ENCODE measurements at places on chromosomes 1 and 21.
A peak's percentile ranks its signal among the peaks of the same experiment; 100 is the strongest.

DNA sequence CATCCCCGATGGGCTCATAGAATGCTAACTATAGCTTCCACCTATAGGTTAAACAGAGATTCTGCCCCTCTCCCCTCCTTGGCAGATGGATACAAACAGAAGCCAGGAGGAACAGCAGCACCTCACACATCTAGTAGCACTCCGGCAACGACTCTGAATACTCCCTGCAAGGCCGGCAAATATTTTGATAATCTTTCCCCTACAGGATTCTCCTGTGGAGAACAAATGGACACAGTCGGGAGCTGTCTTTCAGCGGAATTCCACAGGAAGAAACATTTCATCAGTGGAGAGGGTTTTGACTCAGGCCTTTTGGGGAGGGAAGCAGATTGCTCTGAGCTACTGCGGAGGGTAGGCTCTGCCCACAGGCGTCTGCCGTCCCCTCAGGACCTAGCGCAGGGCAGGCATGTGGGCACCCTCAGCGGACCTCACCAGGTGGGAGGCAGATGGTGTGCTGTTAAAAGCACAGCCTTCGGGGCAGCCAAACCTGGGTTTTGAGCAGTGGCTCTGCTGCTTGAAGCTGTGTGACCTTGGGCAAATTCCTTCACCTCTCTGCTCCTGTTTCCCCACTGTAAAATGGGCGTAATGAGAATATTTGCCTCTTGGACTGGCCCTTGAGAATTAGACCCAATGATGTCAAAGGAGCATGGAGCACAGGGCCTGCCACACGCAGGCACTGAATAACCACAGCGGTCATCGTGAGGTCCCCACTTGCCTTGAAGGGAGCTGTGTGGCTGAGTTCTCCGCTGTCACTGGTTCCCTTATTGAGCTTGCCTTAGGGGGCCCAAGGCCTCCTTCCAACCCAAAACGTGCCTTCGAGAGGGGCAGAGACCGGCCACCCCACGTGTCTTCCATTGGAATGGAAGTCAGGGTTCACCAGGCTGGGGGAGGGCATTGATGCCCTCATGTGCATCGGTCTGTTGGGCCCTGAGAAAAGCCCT, 19.2 kb upstream of the BCAR3 start:
- DNase-seq: no peak

DNA sequence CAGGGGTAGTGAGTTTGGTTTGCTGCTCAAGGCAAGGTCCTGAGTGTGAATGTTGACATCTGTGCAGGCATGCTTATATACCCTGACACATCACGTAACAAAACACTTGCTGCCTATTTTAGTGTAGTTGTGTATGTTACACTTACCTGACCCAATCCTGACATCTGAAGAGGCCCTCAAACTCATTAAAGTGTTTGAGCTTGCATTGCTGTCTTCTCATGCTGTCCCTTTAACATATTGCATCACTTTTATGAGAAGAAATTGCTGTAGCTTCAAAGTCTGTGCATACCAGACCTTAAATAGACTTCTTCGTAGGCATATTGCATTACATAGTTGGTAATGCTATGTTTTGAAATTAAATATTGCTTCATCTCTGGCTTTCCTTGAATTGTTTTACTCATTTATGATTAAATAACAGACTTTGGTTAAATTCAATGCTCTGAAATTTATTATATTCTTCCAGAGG, at the start of gene KRTAP19-3:
TSS of gene KRTAP19-3 (minus strand) at position 51 of the 466 bp plus-strand sequence. CDS start 56 bp downstream, outside the sequence.
- DNase-seq: no peak

DNA sequence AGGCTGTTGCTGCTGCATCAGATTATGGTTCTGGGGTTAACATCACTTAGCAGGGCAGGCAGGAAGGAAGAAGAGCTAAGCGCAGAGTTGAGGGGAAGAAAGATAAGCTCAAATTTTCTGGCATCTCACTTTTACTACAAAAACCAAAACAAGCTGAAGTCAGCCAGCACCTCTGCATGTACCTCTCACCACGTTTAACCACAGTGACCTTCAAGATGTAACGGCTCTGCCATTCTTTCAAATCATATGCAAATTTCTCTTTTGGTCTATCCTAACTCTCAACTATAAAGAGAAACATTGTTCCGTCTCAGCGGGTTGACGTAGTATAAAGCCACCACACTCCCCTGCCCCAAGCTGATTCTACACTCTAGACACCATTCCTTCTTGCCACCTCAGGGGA, 154.4 kb downstream of the OMA1 start:
- no peak for DNase-seq

- DNase-seq: no peak
Measured at GRCh38 chr1:75861831-75862230, 65.1 kb downstream of the MSH4 start.

DNA sequence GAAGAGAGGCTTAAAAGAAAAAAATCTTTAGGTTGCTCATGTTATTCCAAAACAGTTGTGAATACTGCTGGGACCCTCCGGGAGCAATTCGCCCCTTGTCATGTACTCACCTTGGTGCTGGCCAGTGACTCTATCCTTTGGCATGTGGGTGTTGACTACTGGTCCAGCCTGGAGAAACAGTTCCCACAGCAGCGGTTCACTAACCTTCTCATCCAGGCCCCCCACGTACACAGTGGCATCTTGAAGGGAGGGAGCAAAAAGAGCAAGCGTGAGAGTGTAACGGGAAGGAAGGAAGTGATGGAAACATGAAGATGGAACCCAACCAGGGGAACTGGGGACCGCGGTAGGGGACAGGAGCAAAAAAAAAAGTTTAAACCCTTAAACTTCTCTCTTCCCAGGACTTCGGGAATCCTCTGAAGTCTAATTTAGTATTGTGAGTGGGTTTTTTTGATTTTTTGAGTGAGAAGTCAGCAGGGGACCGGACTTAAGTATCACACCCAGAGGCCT, 494 bp downstream of the SF3B4 start:
- DNase-seq: no peak

GRCh38 chr1:70256664-70257063, 35.5 kb downstream of the SRSF11 start:
- no peak for DNase-seq

DNA sequence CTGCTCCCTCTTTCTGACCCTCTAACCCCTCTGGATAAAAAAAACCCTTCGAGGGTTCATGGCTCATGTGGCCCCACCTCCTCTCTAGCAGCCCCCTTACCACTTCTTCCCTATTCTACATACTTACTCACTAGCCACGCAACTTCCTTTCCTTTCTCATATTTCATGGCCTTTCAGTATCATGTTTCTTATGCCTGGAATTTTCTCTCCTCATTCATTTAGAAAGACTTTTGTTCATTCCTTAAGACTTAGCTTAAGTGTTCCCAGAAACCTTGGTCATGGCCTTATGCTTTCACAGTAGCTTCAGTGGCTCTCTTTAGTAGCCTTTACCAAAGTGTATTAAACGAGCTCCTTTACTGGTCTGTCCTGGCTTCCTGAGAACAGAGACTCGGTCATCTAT, 6.1 kb downstream of the ACP6 start:
- no peak for DNase-seq

GRCh38 chr1:159113596-159114433, 37.2 kb upstream of the AIM2 start:
- DNase-seq: no peak

GRCh38 chr1:29698626-29699025, 462.3 kb downstream of the PTPRU start:
- DNase-seq: no peak

DNA sequence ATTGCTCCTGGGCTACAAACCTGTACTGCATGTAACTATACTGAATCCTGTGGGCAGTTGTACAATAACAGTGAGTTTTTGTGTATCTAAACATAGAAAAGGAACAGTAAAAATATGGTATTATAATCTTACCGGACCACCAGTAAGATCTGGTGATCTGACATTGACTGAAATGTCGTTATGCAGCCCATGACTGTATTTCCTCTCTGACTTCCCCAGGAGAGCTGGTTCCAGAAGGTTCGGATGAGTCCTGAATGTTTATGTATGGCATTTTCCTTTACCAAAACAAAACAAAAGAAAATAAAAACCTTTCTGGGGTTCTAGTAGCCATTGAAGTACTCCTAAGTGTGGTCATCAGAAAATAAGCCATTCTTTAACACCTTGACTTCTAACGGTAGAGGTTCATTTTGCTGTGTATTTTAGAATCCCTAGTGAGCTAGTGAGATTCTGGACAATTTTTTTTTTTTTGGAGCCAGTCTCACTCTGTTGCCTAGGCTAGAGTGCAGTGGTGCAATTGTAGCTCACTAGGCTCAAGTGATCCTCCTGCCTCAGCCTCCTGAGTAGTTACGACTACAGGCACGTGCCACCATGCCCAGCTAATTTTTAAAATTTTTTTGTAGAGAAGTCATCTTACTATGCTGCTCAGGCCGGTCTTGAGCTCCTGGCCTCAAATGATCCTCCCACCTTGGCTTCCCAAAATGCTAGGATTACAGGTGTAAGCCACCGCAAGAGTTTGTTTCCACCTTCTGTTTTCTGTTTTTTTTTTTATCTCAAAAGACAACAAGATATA, 27.7 kb downstream of the UBE4B start:
- DNase-seq: no peak

DNA sequence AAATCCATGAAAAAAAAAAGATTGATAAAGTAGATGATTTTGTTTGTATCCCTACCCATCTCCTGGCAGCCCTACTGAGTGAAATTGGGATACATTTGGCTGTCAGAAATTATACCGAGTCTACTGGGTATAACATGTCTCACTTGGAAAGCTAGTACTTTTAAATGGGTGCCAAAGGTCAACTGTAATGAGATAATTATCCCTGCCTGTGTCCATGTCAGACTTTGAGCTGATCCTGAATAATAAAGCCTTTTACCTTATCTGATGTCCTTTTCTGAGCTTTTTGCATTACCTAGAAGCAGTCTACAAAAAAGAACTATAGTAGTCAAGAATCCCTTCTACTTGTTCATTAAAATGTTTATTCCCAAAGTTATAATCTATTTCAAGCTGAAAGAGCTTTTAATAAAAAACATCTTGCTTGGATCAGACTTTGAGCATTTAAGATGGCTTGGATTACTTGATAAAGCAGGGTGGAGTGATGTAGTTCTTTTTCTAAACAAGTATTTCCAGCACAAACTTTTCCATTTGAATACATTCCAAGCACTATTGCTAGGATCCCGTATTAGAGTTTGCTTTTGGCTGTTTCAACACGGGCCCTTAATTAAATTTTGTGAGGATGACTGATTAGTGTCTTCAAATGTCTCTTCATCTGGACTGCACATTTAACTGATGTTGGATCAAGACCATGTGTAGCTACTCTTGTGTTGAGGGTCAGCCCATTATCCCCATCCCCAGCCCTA, 69.2 kb downstream of the DTL start:
- no peak for DNase-seq

DNA sequence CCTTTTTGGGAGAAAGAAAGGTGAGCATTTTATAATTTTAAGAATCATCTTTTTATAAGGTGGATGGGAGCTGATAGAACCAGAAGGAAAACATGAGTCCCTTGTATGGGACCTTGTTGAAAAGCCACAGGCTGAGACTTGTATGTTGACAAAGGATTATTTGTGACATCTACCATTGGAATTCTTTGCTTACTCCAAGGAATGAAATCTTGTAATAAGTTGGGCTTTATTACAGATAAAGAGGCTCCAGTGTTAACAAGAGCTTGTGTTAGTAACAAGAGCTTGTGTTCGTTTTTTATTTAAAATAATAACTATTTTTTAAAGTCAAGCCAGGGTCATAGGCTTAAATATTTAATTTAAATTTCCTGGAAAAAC, 201.1 kb upstream of the CHRM3 start:
- DNase-seq: no peak

GRCh38 chr1:41428738-41429640, 55.5 kb downstream of the EDN2 start:
- no peak for DNase-seq

DNA sequence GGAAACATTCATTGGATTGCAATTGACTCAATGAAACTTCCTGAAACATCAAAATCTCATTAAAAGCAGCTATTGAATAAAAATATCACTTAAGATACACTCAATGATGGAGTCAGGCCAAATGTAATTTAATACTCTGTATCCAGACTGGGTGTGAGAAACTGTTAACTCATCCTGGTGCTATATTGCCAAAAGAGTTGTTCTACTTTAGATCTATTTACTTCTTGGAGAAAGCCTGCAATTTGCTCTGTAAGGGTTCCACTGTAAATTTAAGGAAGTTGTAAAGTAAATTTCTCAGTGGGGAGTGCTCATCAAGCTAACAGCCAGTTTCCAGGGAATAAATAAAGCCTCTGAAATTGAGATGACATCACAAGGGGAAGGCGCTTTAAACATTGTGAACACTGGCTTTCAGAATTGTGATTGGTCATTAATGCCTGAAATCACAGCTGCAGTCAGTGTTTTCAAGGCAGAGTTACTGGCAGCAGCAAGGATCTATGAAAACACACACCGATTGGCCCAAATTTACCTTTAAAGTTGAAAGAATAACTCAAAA, 91.4 kb downstream of the OLFM3 start:
- no peak for DNase-seq

- DNase-seq: no peak
Measured at GRCh38 chr1:158686111-158687009, at the start of gene SPTA1. TSS of gene SPTA1 (minus strand) at chr1:158686715. CDS start at chr1:158686517, 198 bp downstream.

DNA sequence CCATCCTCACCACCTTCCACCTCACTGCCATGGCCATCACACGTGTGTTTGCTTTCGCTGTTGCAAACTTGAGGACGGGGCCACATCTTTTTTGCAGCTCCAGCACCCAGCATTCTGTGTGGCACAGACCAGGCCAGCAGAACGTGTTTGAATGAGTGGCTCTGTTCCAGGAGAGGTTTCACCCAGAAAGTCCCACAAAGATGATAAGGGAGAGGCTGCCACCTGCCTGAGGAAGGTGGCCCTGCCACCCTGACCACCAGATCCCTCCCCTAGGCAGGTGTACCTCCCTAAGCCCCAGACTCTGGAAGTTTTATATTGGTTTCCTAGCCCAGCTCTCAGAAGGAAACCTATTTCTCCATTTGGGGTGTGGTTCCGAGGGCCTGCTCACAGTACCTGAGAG, 252.1 kb downstream of the KAZN start:
- no peak for DNase-seq

DNA sequence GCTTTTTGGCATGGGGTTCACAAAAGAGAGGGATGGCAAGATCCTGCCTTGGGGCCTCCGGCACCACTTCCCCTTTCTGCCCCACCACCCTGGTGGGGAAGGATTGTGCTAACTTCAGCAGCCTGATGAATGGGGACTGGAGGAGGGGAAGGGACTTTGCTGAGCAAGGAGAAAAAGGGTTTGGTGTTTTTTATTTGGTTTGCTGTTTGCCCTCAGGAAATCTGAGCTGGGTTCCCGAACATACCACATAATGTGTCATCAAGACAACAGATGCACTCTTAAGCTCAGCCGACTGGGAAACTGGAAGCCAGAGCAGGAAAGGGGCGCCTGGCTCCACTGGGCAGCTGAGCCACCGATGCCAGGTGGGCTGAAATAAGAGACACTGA, 19.8 kb downstream of the OLFML2B start:
- DNase-seq: no peak

GRCh38 chr1:196380316-196380715, 227.9 kb downstream of the KCNT2 start:
- DNase-seq: peak; percentile 46

GRCh38 chr1:202343652-202344349, 2.1 kb upstream of the UBE2T start:
- peak; percentile 76 for DNase-seq

Data from NCI-H1436 (cell line).